Stimulated activated CD4-positive, alpha-beta T cell treated with anti-CD3 and anti-CD28 coated beads, Interleukin-1b, Interleukin-23, amount 100 ng/mL, for 1 hour (primary cell): ENCODE measurements at places on chromosomes 12 and 14.

DNA sequence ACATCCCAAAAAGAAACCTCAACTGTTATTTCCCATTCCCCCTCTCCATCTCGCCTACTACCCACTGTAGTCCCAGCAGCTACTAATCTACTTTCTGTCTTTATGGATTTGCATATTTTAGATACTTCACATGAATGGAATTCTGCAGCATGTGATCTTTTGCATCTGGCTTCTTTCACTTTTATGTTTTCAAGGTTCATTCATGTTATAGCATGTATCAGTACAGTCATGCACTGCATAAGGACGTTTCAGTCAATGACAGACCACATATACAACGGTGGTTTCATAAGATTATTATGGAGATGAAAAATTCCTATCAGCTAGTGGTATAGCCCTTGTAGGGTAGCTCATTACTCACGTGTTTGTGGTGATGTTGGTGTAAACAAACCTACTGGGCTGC is 24.5 kb downstream of the PCNX4 start:
- no peak for DNase-seq

DNA sequence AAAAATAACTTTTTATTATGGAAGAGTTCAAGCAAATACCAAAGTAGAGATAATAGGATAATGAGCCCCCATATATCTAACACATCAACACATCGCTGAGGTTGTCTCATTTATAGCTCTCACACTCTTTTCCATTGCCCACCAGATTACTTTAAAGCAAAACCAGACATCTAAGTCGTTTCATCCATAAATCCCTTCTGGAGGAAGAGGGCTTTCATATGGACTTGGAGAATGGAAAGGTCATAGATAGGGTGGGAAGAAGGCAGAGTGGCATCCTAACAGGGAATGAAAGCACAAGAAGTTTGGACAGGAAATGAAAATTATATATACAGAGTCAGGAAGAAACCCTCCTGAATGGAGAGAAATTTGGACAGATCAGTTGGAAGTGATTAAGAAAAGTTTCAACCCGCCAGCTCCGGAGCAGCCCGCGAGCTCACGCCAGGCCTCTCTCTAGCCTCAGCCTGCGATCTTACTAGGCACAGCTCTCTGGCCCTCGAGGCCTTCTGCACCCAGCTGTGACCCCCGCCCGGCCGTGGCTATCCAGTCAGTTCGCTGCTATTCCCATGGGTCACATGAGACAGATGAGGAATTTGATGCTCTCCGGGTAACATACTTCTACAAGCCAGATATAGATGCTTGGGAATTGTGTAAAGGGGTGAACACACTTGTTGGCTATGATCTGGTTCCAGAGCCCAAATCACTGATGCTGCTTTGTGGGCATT is 48.4 kb upstream of the NID2 start:
- no peak for DNase-seq

DNA sequence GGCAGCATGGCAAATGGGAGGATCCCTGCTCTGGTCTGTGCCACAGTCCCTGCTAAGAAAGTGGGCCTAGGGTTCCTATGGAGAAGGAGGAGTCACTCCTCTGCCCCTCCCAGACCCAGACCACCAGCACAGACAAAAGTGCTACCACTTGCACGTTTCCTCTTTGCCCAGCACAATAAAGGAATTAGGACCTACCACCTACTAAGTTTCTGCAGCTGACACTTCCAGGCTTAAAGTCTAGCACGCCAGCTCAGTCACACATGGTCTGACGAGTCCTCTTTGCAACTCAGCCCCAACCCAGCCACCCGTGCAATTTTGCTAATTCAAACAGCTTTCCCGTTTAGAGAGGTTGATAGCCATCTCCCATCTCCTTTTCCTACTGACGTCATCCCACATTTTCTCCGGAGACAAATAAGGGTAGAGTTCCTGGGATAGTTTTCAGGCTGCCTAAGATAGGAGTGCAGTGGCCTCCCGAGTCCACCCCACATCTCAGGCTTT is 66.2 kb upstream of the PTGR2 start:
- DNase-seq = no peak

DNA sequence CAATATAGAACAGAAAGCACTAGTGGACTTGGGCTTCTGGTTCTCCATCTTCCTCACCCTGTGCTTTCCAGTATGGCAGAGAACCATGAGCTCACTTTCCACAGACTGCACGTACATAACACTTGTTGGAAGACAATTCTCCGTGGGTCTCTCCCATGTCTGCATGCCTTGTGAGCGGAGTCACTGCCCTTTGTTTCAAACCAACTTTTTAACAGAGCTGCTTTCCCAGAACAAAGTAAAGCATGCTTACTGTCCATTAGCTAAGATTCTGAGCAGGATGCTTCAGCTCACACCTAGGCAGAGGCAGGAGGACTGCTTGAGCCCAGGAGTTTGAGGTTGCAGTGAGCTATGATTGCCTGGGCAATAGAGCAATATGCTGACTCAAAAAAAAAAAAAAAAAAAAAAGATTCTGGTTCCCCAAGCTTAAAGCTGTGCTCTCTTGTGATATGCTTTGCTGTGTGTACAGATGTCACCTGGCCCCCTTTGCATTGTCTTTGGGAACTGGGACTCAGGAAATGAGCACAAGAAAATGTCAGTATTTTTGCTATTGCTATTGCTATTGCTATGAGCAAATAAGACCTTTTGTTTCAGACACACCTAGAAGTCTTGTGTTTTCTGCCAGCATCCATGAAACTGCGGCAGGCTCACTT is 54.6 kb upstream of the PTGR2 start:
- DNase-seq = no peak

DNA sequence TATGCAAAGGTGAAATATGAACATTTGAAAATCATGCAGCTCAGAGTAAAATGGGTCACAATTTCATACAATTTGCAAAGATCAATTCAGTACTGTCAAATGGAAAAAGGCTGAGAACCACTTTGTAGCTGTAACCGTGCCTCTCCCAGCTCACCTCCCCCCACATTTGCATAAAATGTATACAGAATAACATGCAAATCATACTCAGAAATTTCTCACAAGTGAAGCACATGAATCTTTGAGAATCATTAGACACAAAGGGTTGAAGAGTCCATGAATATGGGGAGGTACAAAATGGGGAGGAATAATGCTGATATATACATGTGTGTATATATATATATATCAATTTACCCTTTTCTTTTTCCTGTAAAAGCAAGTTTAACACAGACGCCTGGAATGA is 162.1 kb downstream of the APAF1 start:
- no peak for DNase-seq

DNA sequence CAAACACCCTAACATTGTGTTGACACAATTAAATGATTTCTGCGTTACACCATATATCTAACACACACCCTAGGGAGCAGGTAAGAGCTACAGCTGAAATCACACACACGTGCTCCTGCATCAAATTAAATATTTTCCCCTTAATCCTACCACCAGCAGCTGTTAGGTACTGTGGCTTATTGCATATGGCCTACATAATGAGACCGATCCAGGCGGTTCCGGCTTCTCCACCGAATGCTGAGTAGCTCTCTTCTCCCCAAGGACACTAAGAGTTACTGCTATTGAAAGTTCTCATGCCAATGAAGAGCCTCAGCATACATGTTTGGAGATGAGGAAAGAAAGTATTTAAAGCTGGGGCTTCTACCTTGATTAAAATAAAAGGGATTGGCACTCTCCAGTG is 472.2 kb upstream of the STXBP6 start:
- DNase-seq = no peak

DNA sequence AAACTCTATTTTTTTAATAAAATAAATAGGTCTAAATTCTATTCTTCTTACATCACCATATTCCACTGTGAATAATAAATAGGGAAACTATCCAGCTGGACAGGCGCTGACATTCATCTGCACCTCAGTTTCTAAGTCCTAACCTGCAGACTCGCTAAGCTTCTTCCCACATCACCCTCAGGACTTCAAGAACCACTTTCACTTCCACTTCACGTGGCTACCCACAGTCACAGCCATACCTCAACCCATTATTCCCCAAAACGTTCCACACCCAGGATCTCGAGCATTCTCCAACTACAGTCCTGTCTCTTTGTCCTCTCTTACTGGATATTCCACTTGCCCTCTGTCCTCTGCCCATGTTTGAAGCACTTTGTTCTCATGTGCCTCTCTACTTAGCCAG is 71.1 kb downstream of the C2CD5 start:
- no peak for DNase-seq

DNA sequence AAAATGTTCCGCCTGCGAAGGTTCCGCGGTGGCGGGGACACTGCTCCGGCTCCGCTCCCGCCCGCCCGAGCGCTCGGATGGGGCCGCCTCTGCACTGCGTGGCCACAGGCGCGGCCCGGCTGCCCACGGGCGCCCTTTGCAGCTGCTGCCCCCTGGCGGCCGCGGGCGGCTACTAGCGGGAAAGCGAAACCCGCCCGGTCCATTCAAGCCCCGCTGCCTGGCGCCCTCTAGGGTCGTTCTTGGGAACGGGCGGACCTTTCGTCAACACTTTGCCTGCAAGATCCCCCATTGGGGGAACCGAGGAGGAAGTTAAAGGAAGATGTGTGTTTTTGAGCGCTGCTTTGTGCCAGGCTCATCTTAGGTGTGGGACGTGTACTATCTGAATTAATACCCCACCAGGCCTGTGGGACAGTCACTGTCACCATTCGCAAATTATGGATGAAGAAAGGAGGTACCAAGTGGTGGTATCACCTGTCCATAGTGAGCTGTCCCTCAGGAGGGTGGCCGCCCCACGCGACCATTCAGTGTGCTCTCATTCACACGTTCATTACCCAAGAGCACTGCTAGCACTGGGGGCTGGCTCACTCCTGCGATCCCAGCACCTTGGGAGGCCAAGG is 19.4 kb downstream of the GPR132 start:
- DNase-seq = peak; percentile 91
